NCI-H1694 (cell line): ENCODE measurements at places on chromosomes 3 and 15.
A peak's percentile ranks its signal among the peaks of the same experiment; 100 is the strongest.

DNA sequence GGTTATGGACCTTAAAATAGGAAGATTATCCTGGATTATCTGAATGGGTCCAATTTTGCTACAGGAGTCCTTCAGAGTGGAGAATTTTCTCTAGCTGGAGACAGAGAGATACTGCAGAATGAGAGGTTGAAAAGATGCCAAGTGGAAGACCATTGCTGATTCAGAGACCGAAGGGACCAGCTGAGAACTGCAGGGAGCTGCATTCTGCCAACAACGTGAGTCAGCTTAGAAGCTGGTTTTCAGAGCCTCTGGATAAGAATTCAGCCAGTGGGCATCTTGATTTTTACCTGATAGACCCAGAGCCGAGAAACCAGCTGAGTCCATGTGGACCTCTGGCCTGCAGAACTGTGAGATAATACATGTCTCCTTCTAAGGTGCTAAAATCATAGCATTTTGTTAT lies 234.0 kb downstream of the NR2F2 start:
- DNase-seq = no peak

DNA sequence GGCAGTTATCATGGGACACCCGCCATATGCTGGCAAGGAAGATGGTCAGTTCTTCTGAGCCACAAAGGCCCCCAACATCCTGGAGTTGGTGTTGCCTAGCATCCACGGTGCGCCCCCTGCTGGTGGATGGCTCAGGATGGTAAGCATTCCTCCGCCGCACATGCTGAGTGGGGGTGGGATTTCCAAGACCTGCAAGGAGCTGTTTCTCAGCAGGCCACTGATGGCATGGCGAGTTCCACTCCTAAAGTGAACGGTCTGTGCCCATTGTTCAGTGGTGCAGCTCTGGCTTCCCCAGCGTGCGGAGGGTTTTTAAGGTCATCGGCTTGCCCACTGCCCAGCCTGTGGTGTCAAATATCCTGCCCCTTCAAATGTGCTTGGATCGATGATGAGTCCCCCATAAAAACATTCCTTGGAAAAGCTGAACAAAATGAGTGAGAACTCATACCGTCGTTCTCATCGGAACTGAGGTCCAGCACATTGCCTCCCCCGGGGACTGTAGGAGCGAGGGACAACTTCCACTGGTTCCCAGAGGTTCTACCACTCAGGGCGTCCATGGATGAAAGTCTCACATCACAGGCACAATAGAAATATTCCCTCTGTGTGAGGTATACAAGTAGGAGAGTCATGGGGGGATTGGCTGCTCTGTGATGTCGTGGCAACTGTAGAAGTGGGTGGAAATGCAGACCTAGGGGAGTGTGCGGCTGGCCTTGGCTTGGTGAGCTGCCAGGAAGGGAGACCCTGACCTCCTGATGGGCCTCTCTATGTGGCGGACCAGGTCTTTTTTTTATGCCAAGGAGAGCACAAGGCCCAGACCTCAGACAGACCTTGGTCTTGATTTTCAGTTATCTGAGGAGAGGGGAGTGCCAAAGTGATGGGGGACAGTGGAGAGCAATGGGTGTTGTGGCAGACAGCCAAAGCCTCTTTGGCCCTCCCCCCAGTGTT lies 102.0 kb downstream of the SNRPN start:
- no peak for DNase-seq

DNA sequence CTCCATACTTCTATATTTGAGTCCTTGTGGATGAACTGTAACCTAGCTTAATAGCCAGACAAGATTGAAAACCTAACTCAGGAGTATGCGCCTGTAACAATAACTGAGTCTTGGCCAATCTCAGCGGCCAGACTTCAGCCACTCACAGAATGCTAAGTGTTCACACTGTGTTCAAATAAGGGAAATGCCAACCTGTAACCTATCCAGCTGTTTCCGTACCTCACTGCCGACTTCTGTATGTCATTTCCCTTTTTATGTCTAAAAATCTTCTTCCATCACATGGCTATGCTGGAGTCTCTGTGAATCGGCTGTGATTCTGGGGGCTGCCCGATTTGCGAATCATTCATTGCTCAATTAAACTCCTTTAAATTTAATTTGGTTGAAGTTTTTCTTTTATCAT lies 169.2 kb downstream of the NFKBIZ start:
- no peak for DNase-seq

- no peak for DNase-seq
These were observed 269.8 kb downstream of the DIPK2A start for GRCh38 chr3:144241404-144241803.

GRCh38 chr3:160676547-160677303 lies at the start of gene ARL14:
TSS of gene ARL14 (plus strand) at chr3:160677160. CDS start at chr3:160677347, 187 bp downstream.
- DNase-seq = no peak

DNA sequence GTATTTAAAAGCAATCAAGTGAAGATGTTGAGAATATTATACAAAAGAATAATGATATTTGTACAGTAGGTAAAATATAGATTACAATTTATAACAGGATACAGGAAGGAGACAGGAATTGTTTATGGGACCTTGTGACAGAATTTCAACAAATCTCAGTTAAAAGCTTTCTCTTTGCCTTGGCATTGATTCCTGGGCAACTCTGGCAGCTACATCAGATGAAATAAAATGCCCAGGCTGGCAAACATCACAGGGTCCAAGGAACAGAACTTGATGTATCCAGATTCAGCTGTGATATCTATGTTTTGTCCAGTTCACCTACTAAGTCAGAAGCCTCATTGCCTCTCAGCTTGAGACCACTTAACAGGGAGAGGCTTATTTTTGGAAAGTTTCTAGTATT lies 473.1 kb downstream of the MCTP2 start:
- DNase-seq = no peak

- peak; percentile 2 for DNase-seq
These were observed 450.8 kb downstream of the OCA2 start for GRCh38 chr15:27648359-27648758.

- DNase-seq = no peak
These were observed 147.8 kb upstream of the IL12A start for GRCh38 chr3:159840703-159841299.

GRCh38 chr3:3991598-3991997 lies 192.4 kb downstream of the LRRN1 start:
- DNase-seq = no peak

- DNase-seq = no peak
These were observed 449.9 kb downstream of the PDCD6IP start for GRCh38 chr3:34248352-34248751.

DNA sequence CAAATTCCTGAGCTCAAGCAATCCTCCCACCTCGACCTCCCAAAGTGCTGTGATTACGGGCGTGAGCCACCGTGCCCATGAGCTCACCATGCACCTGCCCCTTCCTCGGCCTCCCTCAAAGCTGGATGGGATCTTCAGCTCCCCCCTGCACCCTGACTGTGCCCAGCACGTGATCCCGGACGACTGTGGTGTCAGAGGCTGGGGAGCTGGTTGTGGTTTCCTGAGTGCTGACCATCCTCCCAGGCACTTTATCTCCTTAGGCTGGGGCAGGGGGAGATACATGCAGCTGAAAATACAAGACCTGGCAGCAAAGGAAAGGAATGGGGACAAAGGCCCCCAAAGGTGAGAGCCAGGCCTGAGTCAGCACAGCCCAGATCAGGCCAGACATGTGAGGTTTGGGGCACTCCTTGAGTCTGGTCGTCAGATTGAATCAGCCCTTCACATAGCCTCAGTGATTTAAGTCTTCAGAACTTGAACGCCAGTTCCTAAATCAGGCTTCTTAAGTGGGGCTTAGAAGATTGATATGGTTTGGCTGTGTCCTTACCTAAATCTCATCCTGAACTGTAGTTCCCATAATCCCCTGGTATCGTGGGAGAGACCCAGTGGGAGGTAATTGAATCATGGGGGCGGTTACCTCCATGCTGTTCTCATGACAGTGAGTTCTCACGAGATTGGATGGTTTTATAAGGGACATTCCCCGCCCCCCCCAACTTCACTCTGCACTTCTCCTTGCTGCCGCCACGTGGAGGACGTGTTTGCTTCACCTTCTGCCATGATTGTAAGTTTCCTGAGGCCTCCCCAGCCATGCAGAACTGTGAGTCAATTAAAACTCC lies 35.8 kb downstream of the PRKCD start:
- no peak for DNase-seq

GRCh38 chr3:50649451-50649931 lies 25.2 kb upstream of the DOCK3 start:
- no peak for DNase-seq

DNA sequence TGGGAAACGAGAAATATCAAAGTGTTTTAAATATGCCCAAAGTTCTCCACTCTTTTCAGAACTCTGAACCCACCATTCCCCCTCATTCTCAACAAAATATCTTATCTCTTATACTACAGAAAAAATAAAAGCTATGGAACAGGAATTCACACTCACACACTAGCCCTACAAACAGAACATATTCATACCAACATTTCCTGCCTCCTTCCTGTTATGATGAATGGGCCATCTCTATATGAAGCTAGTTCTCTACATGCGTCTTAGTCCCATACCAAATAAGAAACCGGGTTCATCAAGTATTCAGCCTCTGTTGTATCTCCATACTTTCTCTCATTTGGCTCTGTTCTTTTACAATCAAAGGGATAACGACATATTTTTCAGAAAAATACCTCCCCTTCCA lies 72.6 kb downstream of the PLSCR2 start:
- no peak for DNase-seq

- no peak for DNase-seq
These were observed 388.4 kb upstream of the NDN start for GRCh38 chr15:24075420-24076089.

DNA sequence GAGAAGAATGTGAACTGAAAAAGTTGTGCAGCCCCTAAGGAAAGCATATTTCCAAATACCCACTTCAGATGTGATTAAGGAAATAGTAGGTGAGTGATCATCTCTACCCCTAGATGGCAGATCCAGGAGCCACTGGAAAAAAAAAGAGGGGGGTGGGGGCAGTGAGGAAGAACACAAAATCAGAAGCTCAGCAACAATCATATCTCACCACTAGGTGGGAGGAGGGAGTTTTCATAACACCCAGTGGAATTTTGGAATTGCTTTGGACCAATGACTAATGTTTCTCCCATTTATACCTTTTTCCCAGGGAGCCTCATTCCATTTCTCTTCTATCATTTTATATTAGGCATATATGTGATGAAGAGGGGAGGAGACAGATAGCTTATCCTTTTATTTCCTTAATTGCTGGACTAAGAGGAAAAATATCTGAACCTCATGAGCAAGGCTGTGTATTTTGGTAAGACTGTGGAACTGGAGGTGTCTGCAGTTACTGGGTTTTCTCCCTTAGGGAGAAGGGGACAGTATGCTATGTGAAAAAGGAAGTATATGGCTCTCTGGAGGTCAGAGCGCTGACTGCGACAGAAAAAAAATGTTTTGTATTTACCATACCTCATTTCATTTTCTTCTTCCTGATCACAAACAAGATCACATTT lies 363.4 kb downstream of the GAP43 start:
- DNase-seq = no peak

GRCh38 chr15:33155691-33156420 lies 38.7 kb downstream of the FMN1 start:
- no peak for DNase-seq

- no peak for DNase-seq
These were observed 44.0 kb downstream of the IDH2 start for GRCh38 chr15:90058308-90058707.
